ENCODE measurements at places on chromosomes 4 and X.

DNA sequence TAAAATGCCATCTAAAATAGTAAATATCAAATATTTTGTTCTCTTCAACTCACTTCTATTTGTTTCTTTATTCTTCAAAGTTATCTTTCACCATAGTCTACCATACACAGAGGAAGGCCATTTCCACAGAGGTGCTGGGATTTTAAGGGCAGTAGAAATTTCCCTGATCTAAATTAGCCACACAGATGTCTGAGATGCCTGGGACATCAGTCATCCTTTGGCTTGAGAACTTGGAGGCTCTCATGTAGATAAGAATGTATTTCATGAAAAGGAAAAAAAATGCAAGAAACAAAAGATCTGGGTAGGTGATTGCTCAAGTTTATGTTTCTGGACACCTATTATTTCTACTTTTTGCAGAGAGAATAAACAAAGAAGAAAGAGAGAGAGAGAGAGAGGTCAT, 1008.2 kb downstream of the NLGN4X start:
- no peak for DNase-seq

DNA sequence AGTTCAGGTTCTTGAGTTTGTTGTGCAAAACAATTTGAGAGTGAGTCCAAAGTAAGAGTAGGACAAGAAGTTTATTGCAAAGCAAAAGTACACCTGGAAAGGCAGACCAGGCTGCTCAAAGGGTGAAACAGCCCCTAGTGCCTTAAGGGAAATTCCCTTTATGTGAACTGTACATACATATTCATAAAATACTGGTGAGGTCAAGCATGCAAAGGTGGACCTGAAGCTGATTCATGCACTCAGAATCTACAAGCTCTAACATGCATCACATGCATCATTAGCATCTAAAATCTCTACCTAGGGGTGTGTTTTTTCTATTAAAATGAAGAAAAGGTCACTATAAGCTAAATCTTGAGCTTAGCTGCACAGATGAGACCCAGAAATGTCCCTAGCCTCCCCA, 266.9 kb downstream of the SPATA18 start:
- no peak for DNase-seq

DNA sequence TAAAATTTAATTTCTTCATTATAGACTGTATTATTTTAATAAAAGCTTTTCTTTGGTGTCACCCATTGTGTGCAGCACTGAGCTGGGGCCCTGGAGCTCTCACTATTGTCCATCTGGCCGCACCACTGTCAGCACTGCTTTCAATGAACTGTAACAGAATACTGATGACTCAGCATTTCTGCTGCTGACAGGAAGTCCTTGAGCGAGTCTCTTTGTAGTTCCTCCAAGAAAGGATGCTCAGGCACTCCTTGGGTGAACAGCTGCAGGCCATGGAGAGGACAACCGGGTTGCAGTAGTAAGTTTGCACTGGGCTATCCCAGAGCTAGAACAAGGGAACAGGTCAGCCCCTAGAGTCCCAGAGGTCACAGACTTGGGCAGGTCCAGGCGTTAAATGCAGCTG, 81.6 kb downstream of the SORBS2 start:
- DNase-seq, result no peak

- no peak for DNase-seq
These were observed 61.8 kb downstream of the RHOH start for GRCh38 chr4:40258627-40259026.

All from CD4-positive, alpha-beta T cell treated with Interleukin-4 for 1 hour (primary cell).